ENCODE measurements at places on chromosomes 2 and 18.

DNA sequence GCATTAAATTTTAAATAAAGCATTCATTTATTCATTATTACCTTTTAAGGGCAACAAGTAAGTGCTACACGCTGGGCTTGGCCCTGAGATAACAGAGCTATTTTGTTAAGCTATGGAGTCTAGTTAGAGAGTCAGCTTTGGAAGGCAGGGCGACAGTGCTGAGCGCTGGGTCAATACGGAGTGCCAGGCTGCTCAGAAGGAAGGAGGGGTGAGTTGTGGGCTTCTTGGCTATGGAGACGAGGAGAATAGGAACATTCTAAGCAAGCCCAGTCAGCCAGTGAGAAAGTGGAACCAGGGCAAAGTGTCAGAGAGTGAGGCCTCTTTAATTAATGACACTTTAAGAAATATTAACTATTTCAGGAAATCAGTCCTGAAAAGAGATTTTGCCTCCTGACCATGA lies 288.4 kb downstream of the LRRTM1 start:
- DNase-seq: no peak

- DNase-seq: no peak
Observed at GRCh38 chr18:80196528-80197320, 50.6 kb downstream of the PARD6G start.

DNA sequence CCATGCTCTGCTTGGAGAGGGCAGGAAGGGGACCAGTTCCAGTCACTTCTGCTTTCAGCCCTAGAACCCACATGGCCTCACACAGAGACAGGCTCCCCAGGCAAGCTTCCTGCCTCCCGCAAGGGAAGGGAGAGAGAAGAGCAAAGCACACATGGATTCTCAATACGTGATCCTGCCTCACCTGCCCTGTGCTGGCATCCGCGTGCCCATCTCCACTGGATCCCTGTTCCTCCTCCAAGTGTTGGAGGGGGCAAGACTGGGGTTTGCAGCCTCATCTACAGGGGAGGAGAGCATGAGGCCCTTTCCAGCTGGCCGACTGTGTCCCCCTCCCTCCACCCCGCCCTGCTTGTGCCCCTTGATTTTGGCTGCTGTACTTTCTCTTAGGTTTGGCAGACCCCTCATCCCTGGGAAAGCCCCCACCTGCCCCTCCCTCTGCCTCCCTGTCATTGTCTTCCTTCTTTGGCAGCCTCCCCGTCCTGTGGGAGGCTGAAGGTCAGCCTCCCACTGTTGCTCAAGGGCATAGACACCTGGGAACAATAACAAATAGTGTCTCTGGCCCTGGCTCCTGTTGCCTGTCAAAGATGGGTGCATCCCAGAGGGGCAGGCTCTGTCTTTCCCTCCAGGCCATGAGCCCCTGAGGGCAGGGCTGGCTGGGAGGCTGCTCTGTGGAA lies 22.7 kb downstream of the KCNF1 start:
- DNase-seq: no peak

- DNase-seq: no peak
Observed at GRCh38 chr2:57617318-57617717, 429.3 kb upstream of the VRK2 start.

- no peak for DNase-seq
Observed at GRCh38 chr2:43737097-43737854, 36.6 kb upstream of the DYNC2LI1 start.

GRCh38 chr18:23825496-23825895 lies 136.2 kb downstream of the LAMA3 start:
- DNase-seq: no peak

GRCh38 chr2:11749646-11750349 lies 3.4 kb downstream of the LPIN1 start:
- DNase-seq: no peak

GRCh38 chr2:221844212-221845020 lies 272.3 kb upstream of the EPHA4 start:
- DNase-seq: no peak

All from stimulated activated CD4-positive, alpha-beta T cell treated with anti-CD3 and anti-CD28 coated beads, Interleukin-12 subunit alpha, Interleukin-12 subunit beta, amount 100 ng/mL, for 48 hours (primary cell).